Pancreas (tissue), 10 donors: ENCODE measurements at places on chromosomes 12 and 14. TPM values are rescaled to one million over a fixed set of nuclear protein-coding genes. Genes with fewer than 3 reads are reported as not detected.

MIP gene
- total RNA-seq: not detected

RXYLT1 gene
- total RNA-seq: 10.6 TPM

- DNase-seq: no peak
These were observed 11.6 kb downstream of the DAD1 start for GRCh38 chr14:22577334-22577908.

- DNase-seq: no peak
These were observed 11.3 kb downstream of the SLC25A29 start for GRCh38 chr14:100294963-100295330.

DNA sequence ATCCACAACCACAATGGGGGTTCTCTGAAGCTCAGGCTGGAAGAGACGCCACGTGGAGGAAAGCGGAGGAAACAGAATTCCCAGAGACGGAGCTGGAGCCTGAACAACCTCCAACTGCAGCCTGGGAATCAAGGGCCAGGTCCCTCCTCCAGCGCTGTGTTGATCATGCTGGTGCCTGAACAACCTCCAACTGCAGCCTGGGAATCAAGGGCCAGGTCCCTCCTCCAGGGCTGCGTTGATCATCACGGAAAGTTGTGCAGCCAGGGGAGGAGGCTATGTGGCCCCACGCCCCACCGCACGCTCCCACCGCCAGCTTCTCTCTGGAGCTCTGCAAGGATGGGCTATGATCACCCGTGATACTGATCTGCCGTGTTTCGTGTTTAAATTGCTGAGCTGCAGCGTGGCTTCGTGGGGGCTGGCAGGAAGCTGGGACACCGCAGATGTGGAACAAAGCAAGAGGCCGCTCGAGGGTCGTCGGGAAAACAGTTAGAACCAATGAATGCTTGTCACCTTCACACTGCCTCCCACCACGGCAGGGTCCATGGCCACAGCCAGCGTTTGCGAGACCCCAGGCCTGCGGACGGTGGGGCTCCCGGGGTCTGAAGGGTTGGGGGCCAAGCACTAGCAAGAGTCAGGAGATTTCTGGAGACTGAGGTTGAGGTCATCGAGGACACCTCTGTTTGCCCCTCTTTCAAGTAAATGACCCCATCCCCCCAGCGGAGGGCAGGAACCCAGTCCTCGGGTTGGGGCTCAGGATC lies 51.8 kb upstream of the FBRSL1 start:
- DNase-seq: peak; percentile 25

GRCh38 chr12:100857418-100857817 lies 62.8 kb downstream of the ANO4 start:
- DNase-seq: no peak

DNA sequence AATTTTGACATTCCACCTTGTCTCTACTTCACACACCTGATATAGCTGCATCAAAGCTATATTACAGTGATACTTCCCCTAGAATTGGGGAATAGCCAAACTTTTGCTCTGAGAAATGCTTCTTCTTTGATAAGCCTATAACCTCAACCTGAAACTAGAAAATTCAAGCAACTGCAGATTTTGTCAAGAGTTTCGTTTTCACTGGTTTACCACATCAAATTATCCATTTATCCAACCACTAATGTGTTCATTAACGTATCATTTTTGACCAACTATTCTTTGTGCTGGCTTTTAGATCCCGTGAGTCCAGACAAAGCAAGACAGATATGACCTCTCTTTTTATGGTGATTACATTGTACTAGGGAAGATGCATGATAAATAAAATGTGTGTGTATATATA lies 13.5 kb upstream of the TAS2R46 start:
- DNase-seq: no peak
